ENCODE measurements at places on chromosomes 12 and 14. TPM values are rescaled to one million over a fixed set of nuclear protein-coding genes. Genes with fewer than 3 reads are reported as not detected.

SPTB gene
- total RNA-seq = 1.0 TPM

TPH2 gene
- not detected for total RNA-seq

DNA sequence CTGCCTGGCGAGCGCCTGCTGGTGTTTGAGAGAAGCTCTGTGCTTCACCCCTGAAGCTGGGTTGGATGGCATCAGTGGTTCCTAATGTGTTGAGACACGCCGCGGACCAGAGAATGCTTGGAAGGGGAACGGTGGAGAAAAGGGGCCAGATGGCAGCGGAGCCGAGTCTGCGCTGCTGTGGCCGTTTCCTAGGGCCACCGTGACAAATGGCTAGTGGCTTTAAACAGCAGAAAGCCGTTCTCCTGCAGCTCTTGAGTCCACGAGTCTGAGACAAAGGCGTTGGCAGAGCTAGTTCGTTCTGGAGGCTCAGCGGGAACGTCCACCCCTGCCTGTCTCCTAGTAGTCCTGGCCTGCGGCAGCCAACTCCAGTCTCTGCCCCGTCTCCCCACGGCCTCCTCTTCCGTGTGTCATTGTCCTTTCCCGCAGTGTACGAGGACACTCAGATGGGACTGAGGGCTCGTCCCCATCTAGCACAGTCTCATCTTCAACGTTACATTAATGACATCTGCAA lies 103.6 kb downstream of the ADGRD1 start:
- no peak for DNase-seq

SERPINA10 gene
- total RNA-seq = not detected

GRCh38 chr12:111270239-111270638 lies 98.7 kb downstream of the PHETA1 start:
- no peak for DNase-seq

- DNase-seq = peak; percentile 78
These were observed 80.6 kb downstream of the APAF1 start for GRCh38 chr12:98725476-98726247.

DNA sequence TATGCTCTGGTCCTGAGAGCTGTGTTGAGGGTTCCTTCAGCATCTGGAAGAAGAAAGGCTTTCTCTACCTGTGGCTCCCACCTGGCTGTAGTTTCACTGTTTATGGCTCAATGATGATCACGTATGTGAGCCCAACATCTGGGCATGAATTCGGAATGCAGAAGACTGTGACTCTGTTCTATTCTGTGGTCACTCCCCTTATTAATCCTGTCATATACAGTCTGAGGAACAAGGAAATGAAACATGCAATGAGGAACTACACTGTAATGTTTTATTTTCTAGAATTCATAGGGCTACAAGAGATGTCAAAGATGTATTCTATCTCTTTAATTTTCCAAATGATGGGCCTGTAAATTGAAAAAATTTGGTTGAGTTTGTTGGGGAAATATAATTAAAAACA lies 10.8 kb upstream of the OR11G2 start:
- DNase-seq = no peak
